ENCODE measurements at places on chromosomes 11 and 22.

GRCh38 chr11:21514316-21514715, 678.6 kb upstream of the ANO5 start:
- no peak for DNase-seq

- no peak for DNase-seq
These were observed 7.4 kb upstream of the CXCR5 start for GRCh38 chr11:118876286-118876685.

- DNase-seq = no peak
These were observed 10.5 kb downstream of the ASPHD2 start for GRCh38 chr22:26439559-26439958.

GRCh38 chr11:70790671-70791300, 392.5 kb downstream of the CTTN start:
- no peak for DNase-seq

DNA sequence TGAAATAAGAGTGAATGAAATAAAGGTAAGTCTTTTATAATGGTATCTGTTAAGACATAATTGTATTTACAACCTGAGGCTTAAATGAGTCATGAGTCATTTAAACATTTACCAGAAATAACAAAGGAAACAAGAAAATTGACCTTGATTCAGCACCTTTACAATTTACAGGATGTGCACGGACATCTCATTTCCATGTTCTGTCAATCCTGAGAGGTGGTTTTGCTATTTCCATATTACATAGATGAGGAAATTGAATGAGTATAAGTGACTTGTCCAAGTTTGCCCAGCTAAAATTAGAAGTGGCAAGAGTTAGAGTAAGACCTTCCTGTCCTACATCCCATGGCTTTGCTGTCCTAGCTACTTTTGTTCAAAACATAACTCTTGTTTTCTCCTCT, 89.1 kb downstream of the TRIM44 start:
- no peak for DNase-seq

DNA sequence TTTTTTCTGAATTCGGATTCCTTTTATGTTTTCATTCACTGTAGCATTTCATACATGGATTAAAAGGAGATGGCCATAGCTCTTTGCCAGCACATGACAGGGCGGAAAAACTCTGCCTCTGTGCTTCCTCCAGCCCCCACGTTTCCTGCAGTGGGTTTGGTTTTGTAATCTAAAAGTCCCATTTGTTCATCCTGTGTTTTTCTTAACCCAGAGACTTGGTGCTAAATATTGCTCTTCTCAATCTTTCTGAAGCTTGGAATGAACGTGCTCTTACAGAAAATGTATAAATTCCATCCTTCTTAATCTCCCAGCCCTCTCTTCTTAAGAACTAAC, 89.9 kb downstream of the PPP6R3 start:
- DNase-seq = no peak

DNA sequence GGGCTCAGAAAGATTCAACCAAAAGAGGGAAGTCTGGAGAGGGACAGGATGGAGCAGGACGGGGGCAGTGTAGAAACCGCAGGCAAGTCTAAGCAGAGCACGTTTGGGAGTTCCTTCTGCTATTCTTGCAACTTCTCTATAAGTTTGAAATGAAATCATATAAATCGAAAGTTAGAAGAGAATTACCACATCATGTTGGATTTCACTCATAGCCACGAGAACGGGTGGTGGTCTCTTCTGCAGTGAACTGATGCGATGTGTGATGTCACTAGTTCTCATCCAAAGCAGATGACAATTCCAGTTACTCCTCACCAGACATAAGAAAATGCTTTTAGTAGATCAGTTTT, 36.0 kb downstream of the KCNQ1 start:
- no peak for DNase-seq

GRCh38 chr11:126521196-126521595, 165.7 kb downstream of the ST3GAL4 start:
- no peak for DNase-seq

- no peak for DNase-seq
These were observed 344.1 kb upstream of the SYN3 start for GRCh38 chr22:33402325-33402724.

- no peak for DNase-seq
These were observed 27.0 kb downstream of the CUL5 start for GRCh38 chr11:108035690-108036089.

GRCh38 chr22:46575911-46576555, 38.6 kb upstream of the CELSR1 start:
- DNase-seq = no peak

DNA sequence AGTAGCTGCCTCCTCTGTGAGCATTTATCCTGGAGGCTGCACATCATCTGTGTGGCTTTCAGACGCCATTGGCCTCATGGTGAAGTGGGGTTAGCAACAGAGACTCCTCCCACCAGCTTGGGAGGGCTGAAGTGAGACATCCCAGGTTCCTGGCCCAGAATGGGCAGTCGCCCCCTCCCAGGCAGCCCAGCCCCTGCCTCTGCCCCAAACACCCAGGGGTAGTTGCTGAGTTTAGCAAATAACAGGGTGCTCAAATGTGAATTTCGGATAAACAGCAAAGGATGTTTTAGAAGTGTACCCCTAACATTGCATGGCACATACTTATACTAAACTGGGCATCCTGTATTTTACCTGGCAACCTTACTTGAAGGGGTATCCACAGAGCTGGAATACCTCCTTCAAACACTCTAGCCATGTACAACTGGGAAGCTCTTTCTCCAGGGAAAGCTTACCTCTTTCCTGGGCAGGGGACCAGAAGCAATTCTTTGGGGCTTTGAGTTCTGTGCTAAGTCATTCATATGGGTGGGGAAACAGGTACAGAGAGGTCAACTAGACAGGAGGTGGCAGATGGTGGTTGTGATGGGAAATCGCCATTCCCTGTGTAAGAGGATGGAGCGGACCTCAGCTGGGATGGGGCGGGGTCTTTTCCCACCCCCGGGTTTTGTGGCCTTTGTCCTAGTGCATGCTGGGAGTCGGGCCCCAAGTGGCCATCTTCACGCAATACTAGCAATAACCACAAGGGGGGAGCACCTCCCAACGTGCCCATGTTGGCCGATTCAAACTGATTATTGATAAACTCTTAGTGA, 19.3 kb downstream of the MTFP1 start:
- no peak for DNase-seq

- no peak for DNase-seq
These were observed 78.5 kb downstream of the CYP2R1 start for GRCh38 chr11:14813516-14813915.

GRCh38 chr22:36010882-36011281, 17.7 kb downstream of the RBFOX2 start:
- no peak for DNase-seq

DNA sequence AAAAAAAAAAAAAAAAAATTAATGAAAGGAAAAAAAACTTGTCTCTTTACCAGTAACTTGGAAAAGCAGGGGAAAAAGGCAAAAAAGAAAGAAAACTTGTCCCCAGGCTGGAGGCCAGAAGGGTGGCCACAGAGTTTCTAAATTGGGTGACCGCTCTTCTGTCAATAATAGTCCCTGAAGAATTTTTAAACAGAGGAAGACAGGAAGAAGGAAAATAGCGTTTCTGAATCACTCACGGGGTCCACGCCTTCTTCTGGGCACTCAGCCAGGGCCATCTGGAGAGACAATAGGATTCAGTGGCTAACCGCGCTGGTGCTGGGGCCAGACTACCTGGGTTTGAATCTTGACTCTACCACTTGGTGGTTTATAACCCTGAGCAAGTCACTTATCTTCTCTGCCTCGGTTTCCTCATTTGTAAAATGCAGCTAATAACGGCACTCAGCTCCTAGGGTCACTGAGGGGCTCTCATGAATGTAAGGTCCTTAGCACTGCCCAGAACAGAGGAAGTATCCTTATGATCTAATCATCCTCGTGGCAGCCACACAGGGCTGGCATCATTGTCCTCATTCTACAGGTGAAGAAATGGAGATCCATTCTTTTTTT, 7.0 kb downstream of the C11orf86 start:
- DNase-seq = no peak

Measured in stimulated activated CD8-positive, alpha-beta memory T cell treated with anti-CD3 and anti-CD28 coated beads, Interleukin-7, amount 100 ng/mL, for 24 hours (primary cell).